ENCODE measurements at places on chromosomes 3 and 15.

DNA sequence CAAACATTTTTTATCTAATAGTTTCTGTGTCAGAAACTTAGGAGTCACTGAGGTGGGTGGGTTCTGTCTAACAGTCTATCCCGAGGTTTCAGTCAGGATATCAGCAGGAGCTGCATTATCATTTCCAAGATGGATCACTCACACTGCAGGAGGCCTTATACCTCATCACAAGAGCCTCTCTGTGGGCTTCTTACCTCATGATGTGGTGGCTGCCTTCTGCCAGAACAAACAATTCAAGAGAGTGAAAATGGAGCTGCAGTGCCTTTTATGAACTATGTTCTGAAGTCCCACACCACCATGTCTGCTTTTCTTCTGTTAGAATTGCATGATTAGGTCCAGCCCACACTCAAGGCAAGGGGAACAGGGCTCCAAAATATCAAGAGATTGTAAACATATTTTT lies 27.9 kb downstream of the RFX7 start:
- no peak for DNase-seq

- no peak for DNase-seq
Observed at GRCh38 chr15:42036112-42036905, 15.5 kb upstream of the PLA2G4E start.

- DNase-seq: no peak
Observed at GRCh38 chr3:32849046-32849445, 31.2 kb downstream of the TRIM71 start.

- no peak for DNase-seq
Observed at GRCh38 chr15:101359365-101359947, 64.4 kb upstream of the SNRPA1 start.

- peak; percentile 9 for DNase-seq
Observed at GRCh38 chr3:14548321-14548729, 8.2 kb upstream of the GRIP2 start.

DNA sequence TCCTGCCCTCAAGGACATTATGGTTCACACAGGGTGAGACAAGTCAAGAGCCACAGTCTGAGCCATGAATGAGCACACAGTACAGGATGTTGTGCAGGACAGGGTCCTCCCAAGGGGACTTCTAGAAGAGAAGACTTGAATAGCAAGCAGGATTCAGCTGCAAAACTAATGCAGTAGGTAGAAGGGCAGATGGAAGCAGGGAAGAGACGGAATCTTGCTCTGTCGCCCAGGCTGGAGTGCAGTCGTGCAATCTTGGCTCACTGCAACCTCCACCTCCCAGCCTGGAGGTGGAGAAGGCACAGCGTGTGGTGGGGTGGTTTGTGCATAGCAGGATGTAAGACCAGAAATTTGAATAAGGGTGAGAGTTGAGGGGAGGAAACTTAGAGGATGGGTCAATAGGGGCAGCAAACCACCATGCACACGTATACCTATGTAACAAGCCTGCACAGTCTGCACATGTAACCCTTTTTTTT lies 8.0 kb downstream of the BCL2L10 start:
- DNase-seq: no peak

Data from stimulated activated CD4-positive, alpha-beta T cell treated with anti-CD3 and anti-CD28 coated beads, Interleukin-1b, Interleukin-23, amount 100 ng/mL, for 24 hours (primary cell).